ENCODE measurements at places on chromosomes 5 and 9. TPM values are rescaled to one million over a fixed set of nuclear protein-coding genes. Genes with fewer than 3 reads are reported as not detected.
A peak's percentile ranks its signal among the peaks of the same experiment; 100 is the strongest.

ZFR gene
- total RNA-seq = 61.2 TPM

DNA sequence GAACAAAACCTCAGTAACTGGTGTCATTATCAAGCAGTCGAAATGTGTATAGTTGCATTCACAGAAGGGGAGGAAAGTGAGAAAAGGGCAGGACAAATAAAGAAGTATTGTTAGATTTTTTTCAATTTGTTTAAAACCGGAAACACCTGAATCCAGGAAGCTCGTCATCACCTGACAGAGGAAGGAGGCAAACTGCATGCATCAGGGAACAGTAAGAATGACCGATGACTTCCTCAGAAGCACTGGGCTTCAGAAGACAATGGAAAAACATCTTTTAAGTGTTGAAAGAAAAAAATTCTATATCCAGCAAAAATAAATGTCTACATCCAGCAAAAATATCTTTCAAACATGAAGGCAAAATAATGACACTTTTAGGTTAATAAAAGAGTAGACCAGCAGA, 29.5 kb downstream of the PLEKHG4B start:
- DNase-seq = no peak

ORM2 gene
- total RNA-seq = not detected

- DNase-seq = no peak
Measured at GRCh38 chr5:179772351-179772750, 21.4 kb upstream of the LTC4S start.

- no peak for DNase-seq
Measured at GRCh38 chr9:136858452-136858843, 6.3 kb downstream of the MAMDC4 start.

DNA sequence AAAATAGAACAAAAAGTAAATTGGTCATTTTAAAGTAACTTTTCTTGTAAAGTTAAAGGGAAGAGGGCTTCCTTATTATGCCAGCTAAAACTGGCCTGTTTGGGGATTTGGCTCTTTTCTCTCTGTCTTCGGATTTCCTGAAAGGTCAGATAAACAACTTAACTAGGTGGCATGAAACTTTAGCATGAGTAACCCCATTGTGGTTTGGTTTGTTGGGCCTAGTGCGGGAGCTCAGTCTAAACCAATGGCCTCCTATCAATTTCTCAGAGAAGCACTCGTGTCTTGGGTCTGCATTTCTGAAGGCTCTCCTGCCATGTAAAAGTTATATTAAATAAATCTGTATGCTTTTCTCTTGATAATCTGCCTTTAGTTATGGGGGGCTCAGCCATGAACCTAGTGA, 48.5 kb upstream of the ANKH start:
- no peak for DNase-seq

DNA sequence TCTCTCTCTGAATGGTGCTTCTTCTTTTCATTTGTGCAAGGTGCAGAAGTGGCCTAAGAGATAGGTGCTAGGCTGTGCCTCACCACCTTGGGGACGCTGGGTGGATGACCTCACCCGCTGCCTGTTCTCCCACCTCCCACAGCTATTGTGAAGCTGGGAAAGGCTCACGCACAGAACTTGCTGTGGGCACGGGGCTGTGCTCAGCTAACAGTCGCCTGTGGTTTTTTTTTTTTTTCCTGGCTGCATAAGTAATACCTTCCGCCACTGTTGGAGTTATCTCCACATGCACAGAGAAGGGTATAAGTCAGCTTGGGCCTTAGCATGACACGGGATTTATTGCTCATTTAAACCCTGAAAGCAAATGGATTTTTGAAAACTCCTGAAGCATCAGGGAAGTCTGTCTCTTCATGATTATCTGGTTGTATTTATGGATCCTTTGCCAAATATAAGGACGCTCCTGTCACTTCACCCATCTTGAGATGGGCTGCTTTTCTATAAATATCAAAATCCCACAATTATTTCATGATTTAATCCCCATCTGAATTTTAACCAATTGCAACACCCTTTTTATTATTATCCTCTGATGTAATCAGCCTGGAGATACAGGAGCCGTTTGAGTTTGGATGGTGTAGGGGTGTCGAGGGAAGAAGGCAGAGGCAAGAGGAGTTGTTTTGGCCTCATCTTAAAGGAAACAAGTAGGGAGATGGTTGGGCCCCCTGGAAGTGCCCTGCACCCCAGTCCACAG, 9.0 kb downstream of the DBH start:
- no peak for DNase-seq

HTR4 gene
- not detected for total RNA-seq

GRCh38 chr9:126160067-126160853, 166.4 kb upstream of the MVB12B start:
- no peak for DNase-seq

SOHLH1 gene
- not detected for total RNA-seq

DNA sequence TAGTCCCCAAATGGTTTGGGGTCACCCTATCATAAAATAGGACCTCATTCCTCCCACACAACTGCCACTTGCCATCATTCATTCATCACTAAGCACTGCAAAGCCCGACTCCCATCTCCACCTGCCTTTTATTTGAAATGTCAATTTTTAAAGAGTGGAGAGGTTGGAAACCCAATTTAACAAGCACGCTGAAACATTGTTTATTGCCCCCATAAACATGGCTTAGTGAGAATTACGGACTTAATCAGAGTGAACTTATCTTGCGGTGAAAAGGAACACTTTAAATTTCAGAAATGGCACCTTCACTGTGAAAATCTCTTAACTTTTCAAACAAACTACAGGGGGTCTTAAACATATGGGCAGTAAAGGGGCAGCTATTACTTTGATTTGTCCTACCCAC, 241.1 kb downstream of the CRB2 start:
- no peak for DNase-seq

DNA sequence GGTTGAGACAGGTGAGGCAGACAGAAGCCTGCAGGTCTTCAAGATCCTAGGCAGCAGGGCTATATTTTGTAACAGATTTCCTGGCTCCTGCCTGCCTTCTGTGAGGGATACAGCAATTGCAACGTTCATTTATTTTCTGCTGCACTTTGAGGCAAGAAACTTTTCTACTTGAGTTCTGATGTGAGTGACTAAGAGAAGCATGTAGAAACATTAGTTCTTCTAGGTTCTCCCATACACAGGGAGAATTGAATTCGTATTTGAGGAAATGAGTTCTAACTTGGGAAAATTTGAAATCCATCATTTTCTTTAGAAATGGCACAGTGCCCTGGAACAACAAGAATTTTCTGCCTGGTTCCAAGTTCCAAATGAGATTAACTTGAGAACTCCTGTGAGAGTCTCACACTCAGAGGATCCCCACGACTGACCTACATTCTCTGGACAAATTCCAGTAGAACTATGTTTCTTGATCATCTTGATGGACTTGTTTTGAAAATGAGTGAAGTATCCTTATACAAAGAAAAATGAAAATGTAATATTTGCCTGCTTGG, 15.0 kb downstream of the MAMDC2 start:
- DNase-seq = no peak

SNCAIP gene
- total RNA-seq = 0.57 TPM

DNA sequence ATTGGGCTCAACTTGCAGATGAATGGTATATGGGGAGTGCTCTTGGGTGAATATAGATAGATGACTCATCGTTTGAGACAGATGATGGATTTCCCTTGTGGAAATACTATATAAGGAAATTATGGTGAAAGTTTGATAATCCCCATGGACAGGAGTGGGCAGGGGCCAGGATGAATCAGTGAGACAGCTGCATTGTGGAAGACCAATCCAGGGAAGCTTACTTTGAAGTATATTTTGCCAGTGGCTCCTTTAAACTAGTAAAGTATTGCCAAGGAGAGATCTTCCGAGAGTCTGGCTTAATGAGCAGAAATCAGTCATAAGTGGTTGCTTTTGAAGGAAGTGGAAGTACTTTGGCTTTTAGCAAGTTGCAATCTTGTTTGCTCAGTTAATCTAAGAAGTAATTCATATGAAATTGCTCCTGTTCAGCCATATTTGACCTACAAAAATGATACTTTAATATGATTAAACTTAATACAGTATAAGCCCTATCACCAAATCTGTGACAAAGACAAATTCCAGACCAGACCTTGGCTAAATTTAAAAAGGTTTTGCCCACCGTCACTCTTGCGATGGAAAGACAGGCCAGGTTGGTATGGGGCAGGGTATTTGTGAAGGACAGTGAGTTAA, 9.3 kb upstream of the TNC start:
- DNase-seq = peak; percentile 62

DNA sequence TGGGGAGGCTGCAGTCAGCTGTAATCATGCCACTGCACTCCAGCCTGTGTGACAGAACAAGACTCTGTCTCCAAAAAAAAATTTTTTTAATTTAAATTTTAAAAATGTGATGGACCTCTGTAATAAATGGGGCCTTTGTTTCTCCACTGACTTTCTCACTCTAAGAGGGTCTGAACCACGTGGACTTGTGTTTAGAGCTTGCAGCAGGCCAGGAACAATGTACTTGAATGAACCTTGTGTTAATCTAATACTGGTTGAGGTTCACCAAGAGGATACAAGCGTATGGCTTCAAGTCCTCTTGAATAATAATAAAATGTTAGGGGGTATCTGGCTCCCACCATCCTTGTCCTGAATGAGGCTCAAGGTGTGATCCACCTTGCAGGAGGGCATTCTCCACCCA, 14.4 kb upstream of the SLC2A8 start:
- no peak for DNase-seq

DNA sequence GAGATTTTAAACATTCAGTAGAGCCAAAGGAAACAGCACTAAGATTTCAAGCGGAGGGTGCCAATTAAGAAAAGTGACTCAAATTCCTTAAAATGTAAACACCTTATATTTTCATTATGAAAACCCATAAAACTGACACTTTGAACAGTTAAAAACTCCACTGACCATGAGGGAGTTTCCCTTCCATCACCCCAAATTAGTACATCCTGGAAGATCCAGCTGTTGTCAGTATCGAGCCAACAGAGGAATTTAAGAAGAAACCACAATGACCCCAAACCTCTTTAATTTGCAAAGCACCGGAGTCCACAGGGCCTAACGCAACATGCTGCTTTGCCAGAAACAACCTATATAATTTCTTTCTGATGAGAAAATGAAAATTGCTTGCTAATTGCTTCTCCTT, 41.3 kb downstream of the ROR2 start:
- DNase-seq = no peak

GRCh38 chr5:86968301-86968753, 299.4 kb upstream of the RASA1 start:
- peak; percentile 78 for DNase-seq

GRCh38 chr5:151911011-151911410, 13.6 kb downstream of the GLRA1 start:
- DNase-seq = no peak
